Dermis microvascular lymphatic vessel endothelial cell (primary cell): ENCODE measurements at places on chromosomes 2 and 18.

GRCh38 chr18:38520786-38521185, 955.2 kb upstream of the CELF4 start:
- no peak for DNase-seq

DNA sequence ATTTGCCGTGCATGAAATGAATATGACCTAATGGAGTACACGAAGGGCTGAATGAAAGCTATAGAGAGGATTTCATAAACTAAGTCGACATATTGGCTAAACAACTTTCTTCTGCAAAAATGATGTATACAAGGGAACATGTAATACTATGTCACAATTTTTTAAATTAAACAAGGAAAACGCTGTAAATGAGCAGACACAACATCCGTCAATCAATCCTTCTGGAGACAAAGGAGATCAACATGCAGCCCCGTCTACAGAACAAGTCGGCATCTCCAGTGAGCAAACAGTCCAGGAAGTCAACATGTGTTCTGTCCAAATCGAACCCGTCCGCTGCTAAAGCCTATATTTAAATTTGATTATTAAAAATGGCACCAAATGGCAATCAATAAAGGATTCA, 180.8 kb downstream of the TCF4 start:
- DNase-seq: no peak

- no peak for DNase-seq
Observed at GRCh38 chr18:13614641-13615288, 111.6 kb downstream of the FAM210A start.

DNA sequence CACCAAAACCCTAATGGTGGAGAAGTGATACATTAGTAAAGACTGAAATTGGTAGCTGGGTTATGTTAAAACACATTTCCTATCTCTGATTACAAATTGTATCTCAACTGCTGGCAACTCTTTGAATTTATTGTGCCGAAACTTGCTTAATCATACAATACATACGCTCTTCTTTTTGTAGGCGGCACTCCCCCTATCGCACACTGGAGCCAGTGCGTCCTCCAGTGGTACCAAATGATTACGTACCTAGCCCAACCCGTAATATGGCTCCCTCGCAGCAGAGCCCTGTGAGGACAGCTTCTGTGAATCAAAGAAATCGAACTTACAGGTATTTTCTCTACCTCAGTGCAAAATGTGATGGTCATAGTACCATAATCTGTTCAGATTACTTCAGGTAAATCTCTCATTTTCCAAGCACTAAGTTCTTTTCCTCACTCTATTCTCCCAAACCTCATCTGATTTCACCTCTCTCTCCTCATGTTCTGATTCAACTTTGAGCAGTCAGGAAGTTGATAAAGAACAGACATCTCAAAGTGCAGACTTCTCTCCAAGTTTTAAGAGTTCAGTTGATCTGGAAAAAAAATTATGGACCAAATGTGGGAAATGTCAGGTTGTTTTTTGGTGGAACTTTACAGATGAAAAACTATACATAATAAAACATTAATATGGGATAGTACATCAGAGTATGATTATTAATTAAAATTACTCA, 66.5 kb downstream of the ABI2 start:
- no peak for DNase-seq

GRCh38 chr2:5495586-5495985, 196.6 kb upstream of the SOX11 start:
- no peak for DNase-seq
